Calu3 (cell line): ENCODE measurements at places on chromosomes 7 and 10. TPM values are rescaled to one million over a fixed set of nuclear protein-coding genes. Genes with fewer than 3 reads are reported as not detected.

Gene HIBADH
- total RNA-seq: 74.6 and 75.9 TPM in 2 replicates

Gene TFR2
- 0.90 and 1.5 TPM in 2 replicates for total RNA-seq

Gene LANCL2
- 15.7 and 16.6 TPM in 2 replicates for total RNA-seq

GRCh38 chr7:28615091-28615490, 202.8 kb downstream of the CREB5 start:
- peaks cover 60% of the 10 kb centered on the region for H3K4me1 ChIP-seq
- DNase-seq: no peak
- peaks cover 19% of the 10 kb centered on the region for H3K36me3 ChIP-seq
- no peak overlapping the region for H3K27ac ChIP-seq
- H3K27me3 ChIP-seq: no peaks in the 10 kb centered on the region

DNA sequence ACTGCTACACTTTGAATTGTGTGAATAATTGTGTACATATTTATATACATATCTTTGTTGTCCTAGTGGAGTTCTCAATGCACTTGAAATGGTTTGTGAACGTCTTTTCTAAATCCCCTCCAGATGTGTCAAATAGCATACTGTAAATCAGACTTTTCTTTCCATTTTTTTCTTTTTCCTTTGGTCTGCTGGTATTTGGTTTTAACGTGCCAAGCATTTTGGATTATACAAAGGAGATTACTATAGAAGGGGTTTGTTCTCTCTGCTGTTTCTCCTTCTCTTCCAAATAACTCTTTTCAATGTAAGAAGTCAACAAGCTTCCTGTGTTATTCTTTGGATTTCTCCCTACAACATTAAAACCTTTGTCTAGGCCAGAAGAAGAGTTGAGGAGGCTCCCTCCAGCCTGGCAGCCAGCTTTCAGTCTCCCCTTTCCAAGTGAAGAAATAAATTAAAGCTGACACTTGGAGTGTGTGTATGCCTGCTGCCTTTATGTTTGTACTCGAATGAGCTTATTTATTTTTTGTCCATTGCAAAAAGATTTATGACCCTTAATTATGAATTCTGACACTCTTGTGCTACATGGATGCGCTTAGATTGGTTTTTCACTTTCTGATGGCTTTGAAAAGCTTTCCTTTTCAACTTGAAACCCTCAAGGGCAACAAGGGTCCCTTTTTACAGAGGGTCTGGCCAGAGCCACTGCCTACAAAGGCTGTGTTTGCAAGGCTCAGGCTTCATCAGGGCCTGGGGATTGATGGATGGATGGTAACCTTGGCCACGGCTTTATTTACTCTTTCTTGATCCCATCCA, 107.8 kb downstream of the RAB18 start:
- DNase-seq: no peak
- no peaks in the 10 kb centered on the region for H3K36me3 ChIP-seq
- no peak overlapping the region for H3K4me3 ChIP-seq
- no peak overlapping the region for H3K27ac ChIP-seq
- H3K27me3 ChIP-seq: peaks cover 26% of the 10 kb centered on the region

DNA sequence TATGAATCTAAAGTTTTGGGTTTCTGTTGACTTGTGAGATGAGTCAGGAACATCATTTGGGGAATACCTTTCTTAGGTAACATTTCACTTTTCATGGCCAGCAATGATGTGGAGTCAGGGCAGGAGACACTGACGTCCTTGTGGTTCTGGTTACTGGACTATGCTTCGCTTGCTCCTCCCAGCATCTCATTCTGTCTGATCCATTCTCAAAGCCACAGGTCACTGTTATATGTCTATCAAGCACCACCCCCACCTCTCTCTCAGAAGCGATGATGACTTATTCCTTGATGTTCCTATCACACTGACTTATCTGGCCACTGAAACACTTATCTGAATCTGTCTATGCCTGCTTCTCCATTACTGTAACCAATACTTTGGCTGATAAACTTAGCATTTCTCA, 51.6 kb downstream of the TES start:
- peaks cover 20% of the 10 kb centered on the region for H3K4me1 ChIP-seq
- no peak overlapping the region for H3K4me3 ChIP-seq
- no peaks in the 10 kb centered on the region for H3K27me3 ChIP-seq
